Activated naive CD4-positive, alpha-beta T cell (primary cell): ENCODE measurements at places on chromosomes 5 and 9.

GRCh38 chr5:133112026-133112660 is 60.3 kb downstream of the HSPA4 start:
- no peak for DNase-seq

- no peak for DNase-seq
Measured at GRCh38 chr5:74240783-74241750, 399.5 kb downstream of the ENC1 start.

DNA sequence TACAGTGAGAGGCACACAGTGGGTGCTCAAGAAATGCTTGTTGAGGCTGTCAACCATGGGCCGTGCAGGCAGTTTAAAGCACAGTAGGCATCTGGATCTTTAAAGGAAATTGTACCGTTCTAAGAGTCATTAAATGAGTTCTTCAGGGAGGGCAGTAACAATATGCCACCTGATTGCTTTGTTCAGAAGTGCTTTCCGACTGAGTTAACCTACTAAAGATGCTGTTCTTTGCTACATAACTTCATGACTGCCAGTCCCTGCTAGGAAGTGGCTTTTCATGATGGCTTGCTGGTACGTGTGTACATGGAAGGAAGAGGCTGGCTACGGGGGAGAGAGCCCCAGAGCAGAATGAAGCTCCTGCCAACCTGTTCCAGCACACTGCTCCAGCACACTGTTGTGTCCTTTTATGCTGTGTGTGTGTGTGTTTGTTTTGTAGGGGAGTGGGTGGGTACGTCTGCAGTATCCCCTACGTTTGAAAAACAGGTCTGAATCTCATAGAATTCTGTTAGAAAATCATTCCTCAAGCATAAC is 41.9 kb upstream of the PPP2R2B start:
- no peak for DNase-seq

GRCh38 chr5:1510151-1510561 is 13.6 kb downstream of the LPCAT1 start:
- no peak for DNase-seq

GRCh38 chr9:94904806-94905205 is 178.3 kb downstream of the AOPEP start:
- no peak for DNase-seq

DNA sequence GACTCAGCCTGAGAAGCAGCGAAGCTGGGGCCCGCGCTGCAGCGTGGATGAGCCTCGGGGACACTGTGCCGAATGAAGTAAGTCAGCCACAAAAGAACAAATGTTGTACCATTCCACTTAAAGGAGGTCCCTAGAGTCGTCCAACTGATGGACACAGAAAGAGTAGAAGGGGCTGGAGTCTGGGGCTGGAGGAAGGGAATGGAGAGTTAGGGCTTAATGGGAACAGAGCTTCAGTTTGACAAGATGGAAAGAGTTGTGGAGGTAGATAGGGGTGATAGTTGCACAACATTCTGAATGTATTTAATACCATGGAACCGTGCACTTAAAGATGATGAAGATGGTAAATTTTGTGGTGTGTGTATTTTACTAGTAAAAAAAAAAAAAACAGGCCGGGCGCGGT is 119.9 kb downstream of the EHMT1 start:
- DNase-seq: no peak

- DNase-seq: no peak
Measured at GRCh38 chr5:58849223-58849622, 266.3 kb downstream of the RAB3C start.

DNA sequence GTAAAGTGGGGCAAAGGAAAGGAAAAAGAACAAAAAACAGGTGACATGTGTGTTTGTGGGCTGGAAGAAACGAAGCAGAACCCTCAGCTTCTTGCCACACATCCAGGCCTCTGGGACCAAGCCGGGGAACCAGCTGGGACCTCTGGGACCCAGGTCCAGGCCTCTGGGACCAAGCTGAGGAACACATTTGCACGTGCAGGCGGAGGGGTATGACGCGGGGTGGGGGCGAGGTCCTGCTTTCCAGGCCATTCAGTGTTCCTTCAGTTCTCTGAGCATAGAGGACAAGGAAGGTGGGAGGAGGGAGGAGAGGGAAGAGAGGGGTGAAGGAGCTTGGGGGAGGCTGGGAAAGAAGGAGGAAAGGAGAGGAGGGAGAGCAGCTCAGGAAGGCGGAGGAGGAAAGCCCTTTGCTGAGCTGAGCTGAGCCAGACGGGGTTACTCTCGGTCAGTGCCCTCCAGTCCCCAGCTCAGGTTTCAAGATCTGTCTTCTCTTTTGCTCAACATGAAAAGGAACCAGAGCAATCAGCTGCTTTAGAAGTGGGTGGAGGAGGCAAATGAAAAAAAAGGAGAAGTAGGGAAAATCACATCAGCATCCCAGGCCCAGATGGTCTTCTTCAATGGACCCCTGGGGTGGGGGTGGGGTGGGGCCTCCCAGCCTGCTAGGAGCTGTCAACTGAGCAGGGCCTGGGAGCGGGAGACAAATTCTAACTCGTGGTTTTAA is 59.1 kb downstream of the ABCA1 start:
- no peak for DNase-seq

DNA sequence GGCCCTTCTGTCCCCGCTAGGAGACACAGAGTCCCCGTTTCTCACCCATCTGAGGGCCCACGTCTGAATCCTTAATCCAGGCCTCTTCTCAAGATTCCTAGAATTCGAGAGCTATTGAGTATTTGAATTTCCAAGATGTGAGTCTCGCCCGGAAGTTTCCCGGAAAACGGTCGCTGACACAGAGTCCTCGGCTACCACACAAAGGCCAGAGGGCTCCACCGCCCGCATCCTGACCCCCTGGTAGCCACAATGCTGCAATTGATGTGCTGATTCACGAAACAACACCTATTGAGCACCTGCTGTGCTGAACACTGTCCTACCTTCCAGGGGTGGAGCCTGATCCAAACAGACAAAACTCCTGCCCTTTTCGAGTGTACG is 670 bp upstream of the FBP1 start:
- no peak for DNase-seq
